Activated naive CD8-positive, alpha-beta T cell treated with anti-CD3 and anti-CD28 coated beads, Interleukin-2, amount 10 ng/mL, durations not matched to agents 7 days and 5 days (primary cell): ENCODE measurements at places on chromosomes 3 and 15. TPM values are rescaled to one million over a fixed set of nuclear protein-coding genes. Genes with fewer than 3 reads are reported as not detected.

Gene FHIT
- 5.8 TPM for total RNA-seq

GRCh38 chr3:67094167-67094566, 96.1 kb downstream of the KBTBD8 start:
- H3K27ac ChIP-seq: no peak overlapping the region
- no peak for DNase-seq
- H3K4me1 ChIP-seq: peaks cover 2% of the 10 kb centered on the region
- peaks cover 4% of the 10 kb centered on the region for H3K27me3 ChIP-seq
- no peaks in the 10 kb centered on the region for H3K36me3 ChIP-seq
- H3K4me3 ChIP-seq: no peak overlapping the region

DNA sequence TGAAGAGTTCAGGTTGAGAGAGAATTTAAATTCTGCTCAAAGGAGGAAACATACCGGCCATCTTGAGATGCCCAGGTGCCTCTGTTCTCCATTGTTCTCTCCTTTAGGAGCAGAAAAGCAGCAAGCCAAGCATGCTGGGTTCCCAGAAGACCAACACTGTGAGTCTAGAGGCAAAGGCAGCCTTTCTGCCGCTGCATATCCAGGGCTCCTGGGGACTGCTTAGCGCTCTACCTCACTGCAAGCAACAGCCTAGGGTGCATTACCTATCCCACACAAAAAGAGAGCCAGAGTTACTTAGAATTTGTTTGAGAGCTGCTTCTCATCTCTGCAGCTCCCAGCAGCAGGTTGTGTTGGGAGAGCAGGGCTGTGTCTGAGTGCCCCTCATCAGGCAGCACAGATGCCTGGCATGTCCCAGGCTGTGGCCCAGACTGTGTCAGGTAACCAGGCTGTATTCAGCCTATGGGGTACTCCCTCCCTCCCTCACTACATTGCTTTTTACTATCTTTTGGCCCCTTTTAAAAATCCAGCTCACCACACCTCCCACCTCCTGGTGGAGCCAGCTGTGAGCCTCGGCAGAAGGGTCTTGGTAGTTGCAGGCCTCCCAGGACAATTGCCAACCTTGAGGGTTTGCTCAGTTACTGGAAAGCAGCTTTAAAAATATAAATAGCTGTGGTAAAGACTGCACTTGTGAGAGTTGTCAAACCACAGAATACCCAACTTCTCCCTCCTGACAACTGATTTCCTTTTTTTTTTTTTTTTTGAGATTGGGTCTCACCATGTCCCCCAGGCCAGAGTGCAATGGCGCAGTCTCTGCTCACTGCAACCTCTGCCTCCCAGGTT, 30.2 kb downstream of the BCL2L10 start:
- peak overlapping the region; percentile 43 for H3K4me3 ChIP-seq
- no peaks in the 10 kb centered on the region for H3K36me3 ChIP-seq
- peaks cover 23% of the 10 kb centered on the region for H3K4me1 ChIP-seq
- peak; percentile 43 for DNase-seq
- H3K27me3 ChIP-seq: no peaks in the 10 kb centered on the region

Gene ARHGAP31
- 1.6 TPM for total RNA-seq

GRCh38 chr3:13411186-13411860, 8.8 kb downstream of the NUP210 start:
- peaks cover 46% of the 10 kb centered on the region for H3K4me1 ChIP-seq
- no peak overlapping the region for H3K4me3 ChIP-seq
- DNase-seq: no peak
- no peak overlapping the region for H3K27ac ChIP-seq
- H3K27me3 ChIP-seq: no peaks in the 10 kb centered on the region

DNA sequence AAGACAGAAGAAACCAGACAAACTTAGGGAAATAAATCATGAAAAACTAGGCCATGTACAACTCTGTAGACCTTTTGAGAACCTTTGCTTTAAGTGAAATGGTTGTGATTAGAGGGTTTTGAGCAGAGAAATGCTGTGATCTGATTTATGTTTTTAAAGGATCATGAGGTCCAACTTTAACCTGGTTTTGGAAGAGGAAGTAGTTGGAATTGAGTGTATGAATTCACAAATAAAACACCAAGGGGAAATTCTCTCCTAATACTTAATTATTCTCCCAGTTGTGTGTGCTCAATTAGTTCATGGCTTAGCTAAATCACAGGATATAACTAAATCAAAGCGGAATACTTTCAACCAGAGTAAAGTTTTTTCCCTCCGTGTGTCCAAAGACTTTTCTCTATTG, 45.5 kb upstream of the MCF2L2 start:
- H3K4me3 ChIP-seq: no peak overlapping the region
- H3K27ac ChIP-seq: no peak overlapping the region
- no peaks in the 10 kb centered on the region for H3K36me3 ChIP-seq
- DNase-seq: no peak
- H3K27me3 ChIP-seq: peaks cover 4% of the 10 kb centered on the region

DNA sequence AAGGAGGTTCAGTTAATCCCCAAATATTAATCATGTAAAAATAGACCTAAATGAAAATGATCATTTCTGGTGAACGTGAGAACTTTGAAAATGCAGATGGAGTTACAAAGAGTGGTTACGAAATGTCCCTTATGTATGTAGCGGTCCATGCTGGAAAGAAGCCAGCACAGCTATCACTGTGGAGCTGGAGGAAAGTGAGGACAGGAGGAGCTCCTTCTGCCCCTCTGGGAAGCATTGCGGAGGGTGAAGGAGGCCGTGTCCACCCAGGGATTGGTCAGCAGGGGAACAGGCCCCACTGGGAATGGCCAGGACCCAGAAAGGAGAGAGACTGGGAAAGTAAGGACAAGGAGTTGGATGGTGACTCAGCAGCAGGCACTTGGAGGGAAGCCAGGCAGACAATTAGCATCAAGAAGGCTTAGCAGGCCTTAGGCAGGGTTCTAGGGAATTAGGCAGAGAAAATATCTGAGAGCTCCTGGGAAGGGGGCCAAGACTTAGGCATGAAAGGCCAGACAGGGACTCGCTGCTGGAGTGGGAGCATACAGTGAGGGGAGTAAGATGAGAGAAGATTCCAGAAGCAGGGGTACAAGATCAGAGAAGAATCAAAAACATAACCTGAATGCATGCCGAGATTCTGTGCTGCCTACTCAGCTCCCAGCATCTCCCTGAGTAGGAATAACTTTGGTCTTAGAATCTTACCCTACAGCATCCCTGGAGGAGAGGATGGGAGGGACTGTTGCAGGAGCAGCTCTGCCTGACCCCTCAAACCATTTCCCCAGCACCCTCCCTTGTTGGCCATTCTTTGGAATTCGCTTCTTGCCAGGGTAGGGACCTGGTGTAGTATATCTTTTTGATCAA, 171.0 kb upstream of the UMPS start:
- peaks cover 83% of the 10 kb centered on the region for H3K27me3 ChIP-seq
- no peaks in the 10 kb centered on the region for H3K36me3 ChIP-seq
- H3K4me3 ChIP-seq: no peak overlapping the region
- no peak overlapping the region for H3K27ac ChIP-seq
- H3K4me1 ChIP-seq: peaks cover 2% of the 10 kb centered on the region

- no peak overlapping the region for H3K4me3 ChIP-seq
- no peak for DNase-seq
- peaks cover 3% of the 10 kb centered on the region for H3K36me3 ChIP-seq
- no peaks in the 10 kb centered on the region for H3K4me1 ChIP-seq
- H3K27me3 ChIP-seq: peaks cover 5% of the 10 kb centered on the region
- H3K27ac ChIP-seq: no peak overlapping the region
These were observed 13.1 kb downstream of the CCDC191 start for GRCh38 chr3:114043205-114043604.

DNA sequence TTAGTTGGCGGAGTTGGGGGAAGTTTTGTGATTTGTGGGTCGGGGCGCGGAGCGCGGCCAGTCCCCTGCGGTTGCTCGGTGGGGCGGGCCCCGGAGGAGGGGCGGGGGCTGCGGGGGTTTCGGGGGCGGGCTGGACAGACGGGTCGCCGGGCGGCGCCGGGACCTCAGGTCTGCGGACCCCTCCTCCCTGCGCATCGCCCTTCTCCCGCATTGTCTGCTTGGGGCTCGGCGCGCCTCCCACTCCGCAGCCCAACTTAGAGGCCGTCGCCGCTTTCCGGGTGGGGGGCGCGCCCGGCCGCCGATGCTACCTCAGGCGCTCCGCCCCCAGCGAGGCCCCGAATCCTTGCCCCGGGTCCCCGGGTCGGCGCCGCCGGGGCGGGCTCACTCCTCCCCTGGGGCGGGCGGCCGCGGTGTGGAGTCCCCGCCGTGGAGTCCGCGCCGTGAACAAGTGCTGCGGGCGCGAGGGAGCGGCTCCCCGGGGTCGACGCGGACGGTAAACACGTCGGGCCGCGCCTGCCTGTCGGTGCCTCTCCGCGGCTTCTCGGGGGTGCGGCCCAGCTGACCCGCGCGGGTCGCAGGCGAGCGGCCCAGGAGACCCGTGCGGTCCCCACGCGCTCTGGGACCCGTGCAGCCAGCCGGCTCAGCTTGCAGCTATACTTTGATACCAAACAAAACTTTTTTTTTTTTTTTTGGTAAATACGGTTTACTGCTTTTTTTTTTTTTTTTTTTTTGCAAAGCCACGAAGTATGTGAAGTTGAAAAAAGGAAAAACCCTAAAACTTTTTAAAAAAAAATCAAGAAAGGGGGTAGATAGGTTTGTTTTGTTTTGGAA, 624 bp downstream of the AKAP13 start:
- peaks cover 40% of the 10 kb centered on the region for H3K4me1 ChIP-seq
- peak overlapping the region; percentile 85 for H3K4me3 ChIP-seq
- peak overlapping the region; percentile 89 for H3K27ac ChIP-seq
- peak; percentile 79 for DNase-seq

- no peaks in the 10 kb centered on the region for H3K36me3 ChIP-seq
- H3K4me3 ChIP-seq: no peak overlapping the region
- no peak overlapping the region for H3K27ac ChIP-seq
- H3K4me1 ChIP-seq: no peaks in the 10 kb centered on the region
These were observed 420.5 kb downstream of the EPHB1 start for GRCh38 chr3:135215516-135215915.

DNA sequence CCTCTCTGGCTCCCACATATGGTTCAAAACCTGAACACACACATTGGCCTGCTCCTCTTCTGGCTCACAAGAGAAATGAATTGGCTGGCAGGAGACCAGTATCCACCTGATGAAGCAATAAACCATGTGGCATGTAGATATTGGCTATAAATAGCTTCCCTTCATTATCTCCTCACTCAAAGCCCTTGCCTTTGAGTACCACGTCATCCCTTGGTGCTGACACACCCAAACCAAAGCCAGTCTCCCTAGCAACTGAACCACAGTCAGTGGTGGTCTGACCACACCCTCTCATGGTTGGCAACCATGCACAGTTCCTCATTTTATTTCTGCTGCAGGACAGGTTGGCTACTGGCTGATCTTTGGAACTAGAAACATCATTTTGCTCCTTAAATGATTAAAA, 98.8 kb downstream of the ZNF621 start:
- DNase-seq: peak; percentile 55
- H3K4me1 ChIP-seq: no peaks in the 10 kb centered on the region
- no peak overlapping the region for H3K27ac ChIP-seq
- peaks cover 3% of the 10 kb centered on the region for H3K27me3 ChIP-seq

Gene IMPG2
- 0.62 TPM for total RNA-seq

DNA sequence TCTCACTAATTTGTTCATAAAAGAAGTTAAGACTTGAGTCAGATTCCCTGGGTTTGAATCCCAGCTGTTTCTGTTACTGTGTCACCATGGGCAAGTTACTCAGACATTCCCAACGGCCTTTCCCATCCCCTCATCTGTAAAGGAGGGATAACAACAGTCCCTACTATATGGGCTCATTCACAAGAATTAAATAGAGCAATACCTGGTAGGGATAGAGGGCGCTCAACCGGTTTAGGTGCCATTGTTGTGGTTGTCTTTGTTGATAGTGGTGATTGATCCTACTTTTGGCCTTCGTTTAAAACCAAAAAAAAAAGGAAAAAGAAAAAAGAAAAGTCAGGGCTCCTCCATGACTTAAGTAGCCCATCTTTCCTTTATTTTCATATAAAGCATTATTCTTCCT, 563.1 kb downstream of the GRM7 start:
- no peak for DNase-seq
- H3K4me3 ChIP-seq: no peak overlapping the region
- H3K27ac ChIP-seq: no peak overlapping the region

DNA sequence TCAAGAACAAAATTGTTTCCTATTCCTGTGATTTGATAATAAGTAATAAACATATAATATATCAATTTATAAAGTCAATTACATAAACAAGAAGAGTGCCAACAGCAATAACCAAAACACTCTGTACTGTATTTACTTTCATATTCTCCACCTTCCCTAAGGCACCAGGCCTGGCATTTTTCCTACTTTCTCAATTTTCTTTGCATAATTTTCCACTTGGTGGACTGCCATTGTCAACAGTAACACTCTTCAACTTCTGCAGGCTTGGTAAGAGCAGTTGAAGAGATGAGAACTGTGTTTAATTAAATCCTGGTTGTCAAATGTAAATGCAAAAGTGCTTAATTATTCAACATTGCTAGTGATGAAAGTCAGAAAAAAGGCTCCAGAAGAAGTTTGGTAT, 229.8 kb upstream of the PLSCR5 start:
- H3K36me3 ChIP-seq: no peaks in the 10 kb centered on the region
- no peak for DNase-seq
- no peak overlapping the region for H3K4me3 ChIP-seq
- H3K4me1 ChIP-seq: no peaks in the 10 kb centered on the region

DNA sequence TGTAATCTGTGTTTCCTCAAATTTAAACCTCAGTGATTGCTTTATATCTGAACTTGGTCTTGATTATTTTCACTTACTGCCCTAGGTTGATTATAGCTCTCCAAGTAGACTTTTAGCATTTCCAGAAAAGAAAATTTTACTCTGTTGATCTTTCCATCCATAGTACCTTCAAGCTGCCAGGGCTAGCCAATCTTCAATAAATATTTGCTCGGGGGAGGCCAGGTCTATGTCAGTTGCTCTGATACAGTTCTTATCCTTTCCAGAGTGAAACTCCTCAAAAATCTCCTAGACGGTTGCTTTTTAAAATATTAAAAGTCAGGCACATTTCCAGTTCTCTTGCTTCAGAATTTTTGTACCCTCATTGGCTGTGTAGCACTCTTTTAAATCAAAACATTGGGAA, 38.8 kb downstream of the RETNLB start:
- no peak overlapping the region for H3K4me3 ChIP-seq
- H3K36me3 ChIP-seq: no peaks in the 10 kb centered on the region
- H3K27me3 ChIP-seq: no peaks in the 10 kb centered on the region
- H3K27ac ChIP-seq: no peak overlapping the region
- no peak for DNase-seq
